ENCODE measurements at places on chromosomes 5 and 9.

GRCh38 chr9:77946969-77947620, 84.5 kb downstream of the GNAQ start:
- peak; percentile 63 for DNase-seq

- DNase-seq = no peak
Observed at GRCh38 chr5:100889896-100890295, 13.2 kb downstream of the ST8SIA4 start.

DNA sequence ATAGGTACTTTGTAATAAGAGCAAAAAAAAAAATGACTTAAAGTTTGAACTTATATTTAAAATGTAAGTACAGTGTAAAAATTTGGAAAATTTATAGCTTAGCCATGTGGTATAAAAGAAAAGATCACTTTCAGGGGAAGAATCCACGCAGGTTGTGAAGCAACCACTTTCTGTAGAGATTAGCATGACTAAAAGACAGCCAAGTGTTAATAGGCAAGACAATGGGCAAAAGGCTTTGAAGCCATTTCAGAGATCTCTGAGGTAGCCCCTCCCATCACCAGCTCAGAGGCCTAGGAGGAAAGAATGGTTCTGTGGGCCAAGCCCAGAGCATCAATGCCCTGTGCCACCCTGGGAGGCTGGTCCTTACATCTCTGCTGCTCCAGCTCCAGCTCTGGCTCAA, 346.3 kb upstream of the CHD1 start:
- no peak for DNase-seq

DNA sequence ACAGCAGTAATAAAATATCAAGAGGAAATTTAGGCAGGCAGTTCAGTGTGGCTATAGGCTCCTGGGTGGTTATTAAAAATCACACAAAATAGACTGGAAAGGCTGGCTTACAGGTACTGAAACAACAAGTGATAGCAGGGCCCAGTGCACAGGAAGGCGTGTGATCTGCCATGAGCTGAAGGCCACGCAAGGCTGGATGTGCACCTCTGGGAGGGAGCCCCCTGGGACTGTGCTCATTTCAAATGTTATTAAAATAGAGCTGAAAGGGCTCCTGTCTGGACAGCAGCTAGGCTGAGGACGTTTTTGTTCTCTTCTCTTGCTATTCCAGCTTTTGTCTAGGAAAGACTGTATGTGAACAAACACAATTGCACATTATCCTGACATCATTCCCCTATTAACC, 324.3 kb upstream of the RFX3 start:
- DNase-seq = no peak

GRCh38 chr9:30932226-30932625, 1452.2 kb upstream of the ACO1 start:
- DNase-seq = no peak

DNA sequence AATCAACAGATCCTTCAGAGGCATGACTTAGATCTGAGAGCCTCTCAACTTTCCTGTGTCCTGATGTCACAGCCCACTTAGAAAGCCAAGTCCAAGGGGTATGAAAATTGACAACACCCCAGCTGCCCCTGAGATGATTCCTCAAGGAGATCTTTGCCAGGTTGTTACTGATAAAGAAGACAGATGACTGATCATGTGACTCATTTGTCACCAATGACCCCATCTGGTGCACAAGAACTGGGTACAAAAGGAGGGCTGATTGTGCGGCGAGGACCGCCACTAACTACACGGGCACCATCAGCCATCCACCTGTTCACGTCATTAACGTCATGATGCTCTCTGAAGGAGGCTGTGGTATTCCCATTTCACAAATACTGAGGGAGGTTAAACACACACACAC, 583.2 kb upstream of the KLF4 start:
- DNase-seq = no peak

DNA sequence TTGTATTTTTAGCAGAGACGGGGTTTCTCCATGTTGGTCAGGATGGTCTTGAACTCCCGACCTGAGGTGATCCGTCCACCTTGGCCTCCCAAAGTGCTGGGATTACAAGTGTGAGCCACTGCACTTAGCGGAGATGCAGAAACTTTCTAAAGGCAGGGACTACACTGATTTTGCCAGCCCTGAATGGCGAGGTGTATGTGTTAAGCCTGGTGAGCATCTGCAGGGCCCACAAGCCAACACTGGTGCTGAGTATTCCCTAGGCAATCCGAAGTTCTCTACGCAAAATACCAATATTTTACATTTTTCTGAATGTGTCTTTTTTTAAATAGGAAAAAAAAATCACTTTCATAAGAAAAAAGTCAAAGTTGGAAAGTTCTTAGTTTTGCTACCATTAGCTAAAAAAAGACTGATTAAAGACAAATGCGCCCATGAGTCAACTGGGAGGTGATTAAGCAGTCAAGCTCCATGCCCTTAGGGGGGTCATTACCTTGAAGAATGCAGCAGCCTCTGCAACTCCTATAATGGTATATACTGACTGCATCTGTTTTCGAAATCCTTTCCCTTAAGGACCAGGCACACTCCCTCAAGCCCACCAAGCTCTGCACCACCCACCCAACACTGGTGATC, 502.8 kb downstream of the BNC2 start:
- no peak for DNase-seq

DNA sequence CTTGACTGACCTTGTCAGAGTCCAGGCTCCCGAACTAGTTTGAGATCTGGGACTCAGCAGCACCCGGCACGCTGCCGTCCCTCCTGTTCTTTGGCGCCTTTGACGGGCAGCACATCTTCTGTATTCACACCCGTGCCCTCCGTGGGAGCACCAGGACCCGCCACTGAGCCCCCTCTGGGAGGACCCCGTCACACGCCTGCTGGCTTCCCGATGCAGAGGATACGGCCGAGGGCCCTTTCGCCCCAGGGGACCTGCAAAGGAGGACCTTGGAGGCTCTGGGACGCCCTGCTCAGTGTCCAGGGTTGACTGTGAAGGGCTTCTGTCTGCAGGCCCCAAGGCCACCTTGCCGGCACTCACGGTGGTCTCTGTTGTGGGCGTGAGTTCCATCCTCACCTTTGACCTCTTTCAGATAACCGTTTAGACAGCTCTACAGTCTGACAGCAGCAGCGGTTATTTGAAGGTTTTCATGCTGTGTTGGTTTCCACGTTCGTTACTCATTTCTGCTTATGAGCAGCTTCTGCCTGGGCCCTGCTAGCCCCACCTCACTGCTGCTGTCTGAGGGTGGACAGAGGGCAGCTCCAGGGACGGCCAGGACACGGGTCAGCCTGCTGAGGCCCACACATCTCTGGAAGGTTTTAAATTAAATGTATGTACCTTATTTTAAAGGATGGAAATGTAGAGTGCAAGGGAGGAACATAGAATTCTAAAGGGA, 12.6 kb upstream of the EXOC3 start:
- no peak for DNase-seq

DNA sequence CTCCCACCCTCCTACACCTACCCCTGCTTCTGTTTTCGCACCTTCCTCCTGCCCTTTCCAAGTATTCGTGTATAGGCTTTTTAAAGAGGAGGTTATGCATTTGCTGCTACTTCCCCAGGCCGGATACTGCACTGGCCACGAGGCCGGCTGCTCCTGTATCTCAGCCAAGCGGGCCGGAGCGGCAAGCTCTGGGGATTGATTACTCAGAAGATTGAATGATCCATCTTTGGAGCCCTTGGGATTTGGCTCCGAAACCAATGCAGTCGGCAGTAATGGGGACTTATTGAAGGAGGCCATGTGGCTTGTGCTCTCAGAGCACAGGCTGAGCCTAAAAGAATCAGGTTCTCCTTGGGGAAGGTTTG, 405.3 kb downstream of the TLE4 start:
- no peak for DNase-seq

GRCh38 chr5:89723907-89724306, 685.6 kb downstream of the CETN3 start:
- DNase-seq = no peak

GRCh38 chr5:28408186-28408585, 1369.8 kb upstream of the CDH9 start:
- no peak for DNase-seq

DNA sequence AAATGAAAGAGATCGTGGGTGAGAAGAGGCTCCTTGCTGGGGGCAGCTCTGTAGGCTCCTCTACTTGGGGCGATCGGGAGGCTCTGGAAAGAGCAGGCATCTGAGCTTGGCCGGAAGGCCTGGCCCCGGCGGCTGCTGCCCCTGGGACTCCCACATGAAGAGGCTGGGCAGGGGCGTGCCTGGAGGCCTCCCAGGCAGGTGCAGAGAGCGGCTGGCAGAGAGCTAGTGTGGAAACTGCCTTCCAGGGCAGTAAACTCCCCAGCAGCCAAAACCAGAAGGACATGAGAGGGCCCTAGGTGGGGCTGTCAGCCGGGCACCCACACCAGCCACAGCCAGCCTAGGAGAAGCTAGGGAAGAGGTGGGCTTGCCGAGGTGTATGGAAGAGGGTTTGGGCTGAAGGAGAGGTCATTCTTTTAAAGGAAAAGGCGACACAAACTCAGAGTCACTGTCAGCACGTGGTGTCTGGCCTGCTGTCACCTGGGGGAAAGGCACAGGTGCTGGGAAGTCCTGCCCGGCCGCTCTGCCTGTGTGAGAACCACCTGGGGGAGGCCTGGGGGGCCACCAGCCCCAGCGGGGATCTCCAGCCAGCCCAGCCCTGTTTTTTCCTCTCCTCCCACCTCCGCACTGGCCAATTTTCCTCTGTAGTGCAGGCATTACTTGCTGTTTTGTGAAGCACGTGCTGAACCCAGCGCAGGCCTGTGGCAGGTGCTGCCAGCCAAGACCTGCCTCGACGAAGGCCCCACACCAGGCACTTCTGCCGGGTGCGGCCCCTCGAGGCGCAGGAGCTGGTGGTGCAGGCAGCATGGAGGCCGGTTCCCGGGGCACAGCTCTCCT, 44.8 kb upstream of the EGFL7 start:
- DNase-seq = no peak

DNA sequence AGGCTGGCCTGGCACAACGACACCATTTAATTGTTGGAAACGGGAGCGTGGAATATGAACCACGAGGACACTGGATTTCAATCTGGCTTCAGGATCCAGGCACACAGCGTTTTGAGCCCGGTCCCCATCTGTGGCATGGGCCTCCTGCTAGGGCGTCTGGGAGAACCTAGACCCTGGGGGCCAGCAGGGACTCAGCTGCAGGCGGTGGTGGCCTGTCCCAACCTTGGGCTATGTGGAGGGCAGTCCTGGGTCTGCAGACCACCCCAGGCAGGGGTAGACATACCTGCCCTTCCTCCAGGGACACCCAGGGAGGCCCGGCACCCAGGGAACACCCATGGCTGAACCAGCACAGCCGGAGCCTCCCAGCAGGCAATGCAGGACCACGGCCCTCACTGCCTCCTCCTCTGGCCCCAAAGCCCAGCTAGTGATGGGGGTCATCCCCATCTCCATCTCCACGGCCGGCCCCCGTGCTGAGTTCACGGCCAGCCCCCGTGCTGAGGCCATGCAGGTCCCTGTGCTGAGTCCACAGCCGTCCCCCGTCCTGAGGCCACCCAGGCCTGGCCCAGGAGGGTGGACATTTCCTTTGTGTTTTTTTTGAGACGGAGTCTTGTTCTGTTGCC, 18.5 kb upstream of the UBAC1 start:
- peak; percentile 22 for DNase-seq

DNA sequence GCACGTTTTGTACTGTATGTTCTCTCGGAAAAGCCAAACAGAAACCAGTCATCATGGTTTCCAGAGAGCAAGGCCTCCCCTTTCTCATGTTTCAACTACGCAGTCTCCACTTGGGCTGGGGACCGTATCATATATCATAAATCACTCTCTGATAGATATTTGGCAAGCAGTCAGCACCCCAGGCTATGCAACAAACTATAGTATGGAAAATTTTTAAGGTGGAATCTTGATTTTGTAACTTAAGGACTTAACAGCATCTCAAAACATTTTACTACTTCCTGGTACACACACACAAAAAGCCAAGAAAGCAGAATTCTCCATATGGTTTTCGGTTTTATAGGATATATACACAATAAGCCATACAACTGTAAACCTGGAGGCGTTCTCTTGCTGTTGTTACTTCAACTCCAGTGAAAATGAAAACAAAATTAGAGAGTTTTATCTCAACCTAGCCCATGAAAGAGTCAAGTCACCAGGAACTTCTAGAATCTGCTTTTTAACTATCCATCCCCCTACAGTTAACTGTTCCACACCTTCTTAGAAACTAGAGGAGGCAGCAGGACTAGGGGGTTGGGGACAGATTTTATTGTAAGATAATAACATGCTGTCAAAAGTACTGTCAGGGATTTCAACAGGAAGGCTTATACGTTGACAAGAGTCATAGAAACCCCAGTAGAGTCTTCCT, 283.4 kb downstream of the NFIB start:
- no peak for DNase-seq

- DNase-seq = peak; percentile 17
Observed at GRCh38 chr9:88949425-88949824, 41.8 kb upstream of the S1PR3 start.

- DNase-seq = no peak
Observed at GRCh38 chr5:178778919-178779318, 48.5 kb upstream of the ZNF354A start.

DNA sequence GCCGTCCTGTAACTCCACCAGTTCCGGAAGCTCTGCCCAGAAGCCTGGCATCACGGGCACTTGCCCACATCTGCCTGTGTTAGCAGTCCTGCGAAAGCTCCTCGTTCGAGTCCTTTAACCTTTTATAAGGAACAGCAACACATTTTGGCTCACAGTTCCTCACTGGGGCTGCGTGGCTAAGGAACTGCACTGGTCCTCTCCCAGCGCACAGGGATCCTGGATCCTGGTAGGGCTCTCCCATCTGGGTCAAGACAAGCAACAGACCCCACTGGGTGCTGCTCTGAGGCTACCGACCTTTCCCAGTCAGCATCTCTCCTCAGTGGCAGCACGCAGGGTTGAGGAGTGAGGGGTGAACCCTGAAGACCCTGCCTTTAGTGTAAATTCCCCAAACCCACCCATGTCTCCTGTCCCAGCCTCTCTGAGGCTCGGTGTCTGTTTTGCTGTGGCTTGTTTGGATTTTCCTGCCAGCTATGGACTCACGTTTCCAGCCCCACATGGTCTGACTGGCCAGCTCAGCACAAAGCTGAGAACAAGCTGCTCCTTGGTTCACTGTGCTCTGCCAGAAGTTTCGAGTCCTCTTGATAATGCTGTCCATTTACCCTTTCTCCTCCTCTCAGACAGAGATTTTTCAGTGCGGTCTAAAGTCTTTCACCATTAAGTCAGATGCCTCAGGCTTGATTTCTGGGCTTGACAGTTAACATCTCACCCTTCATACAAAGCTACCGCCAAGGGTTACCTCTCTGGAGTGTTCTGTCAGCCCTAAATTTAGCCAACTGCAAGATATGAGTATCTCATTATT, 80.0 kb downstream of the AK8 start:
- peak; percentile 16 for DNase-seq

GRCh38 chr5:147057051-147057450, 177.8 kb upstream of the STK32A start:
- no peak for DNase-seq

DNA sequence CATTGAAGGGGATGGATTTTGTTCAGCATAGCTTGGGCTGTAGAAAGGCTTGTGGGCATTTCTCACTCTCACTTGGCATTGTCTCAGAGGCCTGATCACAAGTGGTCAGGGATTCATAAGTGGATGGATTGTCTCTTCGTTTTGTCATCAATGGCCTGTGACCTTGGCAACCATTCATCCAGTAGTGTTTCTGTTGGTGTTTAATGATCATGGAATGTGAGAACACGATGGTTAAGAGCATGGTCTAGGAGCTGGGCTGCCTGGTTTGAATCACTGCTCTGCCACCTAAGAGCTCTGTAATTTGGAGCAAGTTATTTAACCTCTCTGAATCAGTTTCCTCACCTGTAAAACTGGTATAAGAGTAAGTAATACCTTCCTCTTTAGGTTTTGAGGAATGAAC, 430.1 kb upstream of the MEF2C start:
- no peak for DNase-seq

GRCh38 chr9:113687680-113688371, 188.3 kb upstream of the ZNF618 start:
- DNase-seq = peak; percentile 16

GRCh38 chr9:18268381-18268780, 205.6 kb upstream of the ADAMTSL1 start:
- no peak for DNase-seq
